Fibroblast of skin of left quadriceps (primary cell): ENCODE measurements at places on chromosomes 7 and 10.

DNA sequence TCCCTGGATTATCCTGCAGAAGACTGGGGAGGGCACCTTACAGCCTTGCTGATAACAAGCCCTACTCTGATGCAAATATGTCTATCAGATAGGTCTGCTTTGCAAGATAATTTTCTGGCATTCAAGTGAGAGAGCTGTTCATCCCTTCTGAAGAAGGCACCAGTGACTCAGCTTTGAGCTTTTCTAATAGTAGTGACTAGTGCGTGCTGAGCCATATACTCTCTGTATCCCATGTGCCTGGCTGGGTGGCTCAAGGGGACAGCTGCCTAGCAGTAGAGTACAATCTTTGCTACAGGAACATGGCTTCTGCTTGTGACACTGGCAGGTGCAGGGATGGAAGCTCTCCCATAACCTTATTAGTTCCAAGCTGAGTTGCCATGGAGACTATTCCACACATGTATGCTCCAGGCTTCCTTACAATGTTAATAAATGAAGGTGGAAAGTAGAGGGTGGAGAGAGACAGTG, 35.0 kb upstream of the ABCB4 start:
- DNase-seq: no peak

DNA sequence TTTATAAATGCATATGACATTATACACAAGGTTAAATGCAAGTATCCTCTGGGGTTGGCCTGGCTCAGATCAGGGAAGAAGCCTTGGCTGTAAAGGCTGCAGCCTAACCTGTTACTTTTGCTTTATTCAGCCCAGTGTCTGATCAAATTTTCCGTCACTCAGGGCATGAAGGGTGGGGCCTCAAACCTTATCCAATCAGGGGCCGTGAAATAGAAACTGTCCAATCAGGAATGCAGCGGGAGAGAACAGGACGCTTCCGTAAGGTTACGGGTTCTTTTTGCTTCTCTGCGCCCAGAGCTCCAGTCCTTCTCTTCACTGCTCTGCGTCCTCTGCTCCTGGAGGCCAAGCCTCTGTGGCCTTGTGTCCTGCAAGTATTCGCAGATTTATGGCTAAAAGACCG, at the start of gene ZNF716:
ZNF716 (plus strand) TSS at position 274 of the 400 bp plus-strand sequence; CDS start at position 386, 112 bp downstream.
- DNase-seq: no peak

- DNase-seq: no peak
Observed at GRCh38 chr10:99534939-99535763, 2.4 kb downstream of the NKX2-3 start.

DNA sequence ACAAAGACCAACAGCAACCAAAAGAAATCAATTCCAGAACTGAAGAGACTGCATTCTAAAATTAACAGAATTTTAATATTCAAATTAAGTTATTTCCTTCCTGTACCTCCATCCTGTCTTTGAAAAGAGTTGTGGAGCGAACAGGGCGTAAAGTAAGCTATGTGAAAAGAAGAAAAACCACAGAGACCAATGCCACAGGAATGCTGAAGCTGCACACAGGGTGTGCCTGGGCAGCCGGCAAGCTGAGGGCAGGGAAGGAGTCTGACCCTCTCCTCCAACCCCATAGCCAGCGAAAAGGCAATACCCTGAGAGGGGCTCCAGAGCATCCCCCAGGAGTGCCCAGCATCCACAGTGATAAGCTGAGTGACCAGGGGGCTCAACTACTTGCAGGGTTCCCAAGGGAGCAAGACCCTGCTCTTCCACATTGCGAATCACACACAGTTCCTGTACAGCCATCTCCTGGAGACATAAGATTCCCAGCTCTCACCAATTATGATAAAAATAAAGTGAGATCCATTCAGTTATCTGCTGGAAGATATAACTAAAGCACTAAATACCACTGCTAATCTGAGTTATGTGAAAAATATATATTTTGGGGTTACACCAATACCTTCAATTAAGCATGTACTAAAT, 93.8 kb downstream of the PARD3 start:
- DNase-seq: no peak

DNA sequence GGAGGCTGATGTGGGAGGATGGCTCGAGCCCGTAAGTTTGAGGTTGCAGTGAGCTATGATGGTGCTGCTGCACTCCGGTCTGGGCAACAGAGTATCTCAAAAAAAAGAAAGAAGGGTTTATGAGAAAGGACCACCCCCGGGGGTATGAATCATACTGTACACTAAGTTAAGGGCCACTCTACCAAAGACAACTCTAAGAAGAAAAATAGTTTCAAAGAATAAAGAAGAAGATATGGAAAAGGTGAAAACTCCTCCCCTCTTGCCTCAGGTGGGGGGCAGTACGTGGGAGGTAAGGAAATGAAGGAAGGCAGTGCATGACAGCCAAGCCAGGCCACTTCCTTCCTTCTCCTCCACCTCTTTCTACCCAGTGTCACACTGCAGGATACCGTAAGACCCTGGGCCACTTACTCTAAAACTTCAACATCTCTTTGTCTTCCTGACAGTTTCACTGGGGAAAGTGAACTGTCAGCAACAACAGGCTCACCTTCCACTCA, 61.3 kb downstream of the PIP4K2A start:
- DNase-seq: no peak

DNA sequence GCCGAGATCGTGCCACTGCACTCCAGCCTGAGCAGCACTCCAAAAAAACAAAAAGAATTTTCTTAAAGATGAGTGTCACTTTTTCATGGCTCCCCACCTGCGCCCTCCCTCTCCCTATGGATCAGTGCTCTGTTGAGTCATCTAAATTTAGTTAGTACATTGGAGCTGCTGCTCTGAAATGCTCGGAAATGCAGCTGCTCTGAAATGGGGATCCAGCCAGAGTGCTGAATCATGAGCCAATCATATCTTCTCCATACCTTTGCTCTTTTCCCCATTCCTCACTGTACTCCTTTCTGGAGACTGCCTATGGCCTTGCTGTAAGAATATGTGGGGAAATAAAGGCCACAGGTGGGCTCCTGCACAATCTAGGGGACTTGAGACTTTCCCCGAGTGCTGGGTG, 188.8 kb downstream of the ZNF438 start:
- DNase-seq: no peak

GRCh38 chr7:106568680-106569499, 92.1 kb downstream of the CCDC71L start:
- peak; percentile 84 for DNase-seq

DNA sequence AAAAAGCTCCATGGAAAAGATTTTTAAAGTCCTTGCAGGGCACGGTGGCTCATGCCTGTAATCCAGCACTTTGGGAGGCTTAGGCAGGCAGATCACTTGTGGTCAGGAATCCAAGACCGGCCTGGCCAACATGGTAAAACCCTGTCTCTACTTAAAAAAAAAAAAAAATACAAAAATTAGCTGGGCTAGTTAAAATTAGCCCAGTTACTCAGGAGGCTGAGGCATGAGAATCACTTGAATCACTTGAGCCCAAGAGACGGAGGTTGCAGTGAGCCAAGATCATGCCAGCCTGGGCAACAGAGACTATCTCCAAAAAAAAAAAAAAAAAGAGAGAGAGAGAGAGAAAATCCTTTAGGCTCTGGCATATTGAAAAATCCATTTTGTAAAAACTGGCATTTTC, 61.9 kb downstream of the CCDC6 start:
- no peak for DNase-seq

DNA sequence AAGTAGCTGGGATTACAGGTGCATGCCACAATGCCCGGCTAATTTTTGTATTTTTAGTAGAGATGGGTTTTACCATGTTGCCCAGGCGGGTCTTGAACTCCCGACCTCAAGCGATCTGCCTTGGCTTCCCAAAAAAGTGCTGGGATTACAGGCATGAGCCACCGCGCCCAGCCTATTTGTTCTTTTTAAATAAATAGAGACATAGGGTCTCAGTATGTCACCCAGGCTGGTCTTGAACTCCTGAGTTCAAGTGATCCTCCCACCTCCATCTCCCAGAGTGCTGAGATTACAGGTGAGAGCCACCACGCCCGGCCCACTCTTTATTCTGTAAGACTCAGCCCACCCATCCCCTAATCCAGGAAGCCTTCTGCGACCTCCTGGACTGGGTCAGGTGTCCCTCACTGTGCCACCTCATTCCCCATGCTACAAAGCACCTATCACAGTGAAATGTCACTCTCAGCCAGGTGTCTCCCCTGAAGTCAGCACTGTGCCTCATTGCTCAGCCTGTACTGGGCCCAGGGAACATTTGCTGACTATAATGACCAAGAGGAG, 2.8 kb downstream of the TMEM120A start:
- no peak for DNase-seq

GRCh38 chr10:114821915-114822443, 399 bp downstream of the FHIP2A start:
- DNase-seq: no peak

GRCh38 chr7:100641860-100642533, 645 bp upstream of the TFR2 start:
- DNase-seq: no peak

- peak; percentile 72 for DNase-seq
Observed at GRCh38 chr7:116399819-116400218, 99.7 kb upstream of the CAV2 start.

DNA sequence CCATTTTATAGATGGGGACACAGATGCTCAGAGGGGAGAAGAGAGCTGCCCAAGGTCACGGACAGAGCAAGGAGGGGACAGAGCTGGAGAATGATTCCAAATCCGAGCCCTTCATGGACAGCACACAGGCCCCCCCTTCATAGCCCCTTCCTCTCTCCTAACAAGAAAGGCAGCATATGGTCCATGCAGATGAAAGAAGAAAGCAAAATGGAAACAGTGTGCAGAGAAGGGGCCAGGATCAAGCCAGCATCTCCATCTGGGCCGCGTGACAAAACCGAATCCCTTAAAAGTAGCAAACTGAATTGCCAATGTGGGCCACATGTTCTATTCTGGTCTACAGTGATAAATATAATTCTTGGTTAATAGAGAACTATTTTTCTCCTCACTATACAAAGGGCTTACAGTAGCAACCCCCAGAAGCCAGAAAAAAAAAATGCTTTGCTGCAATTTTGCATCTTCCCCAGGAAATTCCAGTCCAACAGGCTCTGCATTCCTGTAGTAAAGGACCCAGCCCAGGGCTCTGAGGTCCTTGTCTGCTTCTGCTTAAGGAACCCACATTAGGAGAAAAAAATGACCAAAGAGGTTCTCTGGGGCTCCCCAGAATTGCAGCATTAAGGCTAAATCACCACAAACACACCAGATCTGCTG, 7.8 kb downstream of the CPXM2 start:
- DNase-seq: no peak

- no peak for DNase-seq
Observed at GRCh38 chr10:94014304-94014703, 20.6 kb downstream of the PLCE1 start.

DNA sequence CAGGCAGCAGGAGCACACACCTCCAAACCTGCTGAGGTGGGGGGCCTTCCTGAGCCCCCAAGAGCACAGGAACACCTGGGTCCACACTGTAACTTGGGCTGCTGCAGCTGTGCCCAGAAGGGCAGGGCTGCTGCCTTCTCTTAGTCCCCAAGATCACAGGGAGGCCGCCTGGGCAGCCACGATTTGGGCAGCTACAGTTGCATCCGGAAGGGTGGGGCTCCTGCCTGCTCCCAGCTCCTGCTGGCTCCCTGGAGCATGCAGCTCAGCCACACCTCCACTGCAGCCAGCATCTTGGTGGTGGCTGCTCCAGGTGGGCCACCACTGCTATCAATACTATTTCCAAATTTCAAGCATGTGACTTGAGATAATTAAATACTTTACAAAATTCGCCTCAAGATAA, 38.5 kb upstream of the AGMO start:
- no peak for DNase-seq

DNA sequence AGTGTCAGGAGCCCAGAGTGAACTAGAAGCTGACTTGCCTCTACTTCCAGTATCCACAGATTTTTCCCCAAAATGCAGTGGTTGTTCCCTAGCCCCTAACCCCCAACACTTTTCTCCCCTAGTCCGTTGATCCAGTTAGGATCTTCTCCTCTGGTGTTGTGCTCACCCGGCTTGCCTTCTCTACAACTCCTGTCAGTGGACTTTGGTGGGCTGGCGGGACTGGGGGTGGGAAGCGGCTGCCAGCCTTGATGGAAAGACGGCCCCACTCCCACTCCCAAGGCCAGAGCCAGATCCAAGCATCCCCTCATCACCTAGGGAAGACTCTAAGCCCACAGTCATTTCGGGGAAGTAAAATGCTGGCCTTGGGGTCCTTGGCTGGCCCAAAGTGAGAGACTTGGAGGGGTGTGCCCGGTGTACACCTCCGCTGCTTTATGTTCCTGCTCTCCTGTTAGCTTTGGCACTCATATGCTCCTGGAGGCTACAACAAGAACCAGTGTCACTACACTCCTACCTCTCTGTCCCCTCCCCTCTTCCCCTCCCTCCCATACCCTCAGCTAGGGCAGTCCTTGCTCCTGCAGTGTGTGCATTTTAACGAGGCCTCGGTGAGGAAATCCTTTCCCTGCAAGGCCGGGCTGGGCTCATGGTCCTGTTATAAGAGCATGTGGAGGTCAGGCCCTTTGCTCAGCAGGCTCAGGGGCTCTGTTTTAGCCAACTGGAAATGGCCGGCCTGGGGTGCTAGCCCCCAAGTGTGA, 930 bp upstream of the HOXA10 start:
- no peak for DNase-seq

DNA sequence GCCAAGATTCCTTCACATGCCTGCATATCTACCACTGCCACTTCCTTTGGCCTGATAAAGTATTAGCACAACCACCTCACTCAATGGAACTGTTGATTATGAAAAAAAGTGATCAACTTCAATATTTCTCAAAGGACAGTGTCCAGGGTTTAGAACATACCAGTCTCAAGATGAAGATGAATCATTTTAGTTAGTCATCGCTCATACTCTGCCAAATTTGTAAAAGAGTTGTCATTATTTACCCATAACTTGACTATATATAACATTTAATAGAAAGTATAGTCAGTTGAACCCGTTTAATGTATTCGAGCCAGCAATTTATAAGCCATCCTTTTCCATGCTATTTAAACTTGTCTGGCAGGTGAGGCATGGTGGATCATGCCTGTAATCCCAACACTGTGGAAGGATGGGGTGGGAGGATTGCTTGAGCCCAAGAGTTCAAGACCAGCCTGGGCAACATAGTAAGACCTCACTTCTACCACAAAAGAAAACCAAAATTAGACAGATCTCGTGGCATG, 33.2 kb downstream of the SPAM1 start:
- no peak for DNase-seq

DNA sequence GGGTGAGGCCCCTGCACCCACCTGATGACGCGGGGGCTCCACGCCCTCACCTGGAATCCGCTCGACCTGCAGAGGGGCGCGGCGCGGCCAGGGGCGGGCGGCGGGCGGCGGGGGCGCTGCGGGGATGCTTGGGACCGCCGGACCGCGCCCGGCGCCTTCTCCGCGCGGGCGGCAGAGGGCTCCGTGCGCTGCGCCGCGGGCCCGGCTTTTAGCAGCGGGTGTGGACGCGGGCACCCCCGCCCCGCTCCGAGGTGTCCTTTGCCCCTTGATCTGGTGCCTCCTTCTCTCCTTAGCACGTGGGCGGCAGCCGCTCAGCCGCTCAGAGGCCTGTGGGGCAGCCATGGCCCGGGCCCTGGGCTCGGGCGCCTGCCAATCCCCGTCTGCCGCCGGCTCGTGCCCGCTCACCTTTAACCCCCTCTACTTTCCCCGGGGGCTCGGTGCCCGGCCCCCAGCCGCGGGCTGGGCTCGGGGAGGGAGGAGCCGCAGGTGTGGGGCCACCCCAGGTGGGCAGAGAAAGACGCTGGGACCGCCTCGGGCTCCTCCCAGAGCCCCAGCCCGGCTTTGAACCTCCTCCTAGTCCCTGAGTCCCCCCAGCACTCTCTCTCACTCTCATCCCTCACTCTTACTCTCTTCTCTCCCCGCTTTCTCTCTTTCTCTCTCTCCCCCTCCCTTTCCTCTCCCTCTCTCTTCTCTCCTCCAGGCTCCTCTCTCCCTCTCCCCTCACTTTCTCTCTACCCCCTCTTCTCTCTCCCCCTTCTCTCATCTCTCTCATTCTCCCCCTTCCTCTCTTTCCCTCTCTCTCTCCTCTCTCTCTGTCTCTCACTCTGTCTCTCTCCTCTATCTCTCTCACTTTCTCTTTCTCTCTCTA, 19.7 kb upstream of the VPS37D start:
- no peak for DNase-seq
